HTR-8/SVneo (cell line): ENCODE measurements at places on chromosomes 2 and 18.

DNA sequence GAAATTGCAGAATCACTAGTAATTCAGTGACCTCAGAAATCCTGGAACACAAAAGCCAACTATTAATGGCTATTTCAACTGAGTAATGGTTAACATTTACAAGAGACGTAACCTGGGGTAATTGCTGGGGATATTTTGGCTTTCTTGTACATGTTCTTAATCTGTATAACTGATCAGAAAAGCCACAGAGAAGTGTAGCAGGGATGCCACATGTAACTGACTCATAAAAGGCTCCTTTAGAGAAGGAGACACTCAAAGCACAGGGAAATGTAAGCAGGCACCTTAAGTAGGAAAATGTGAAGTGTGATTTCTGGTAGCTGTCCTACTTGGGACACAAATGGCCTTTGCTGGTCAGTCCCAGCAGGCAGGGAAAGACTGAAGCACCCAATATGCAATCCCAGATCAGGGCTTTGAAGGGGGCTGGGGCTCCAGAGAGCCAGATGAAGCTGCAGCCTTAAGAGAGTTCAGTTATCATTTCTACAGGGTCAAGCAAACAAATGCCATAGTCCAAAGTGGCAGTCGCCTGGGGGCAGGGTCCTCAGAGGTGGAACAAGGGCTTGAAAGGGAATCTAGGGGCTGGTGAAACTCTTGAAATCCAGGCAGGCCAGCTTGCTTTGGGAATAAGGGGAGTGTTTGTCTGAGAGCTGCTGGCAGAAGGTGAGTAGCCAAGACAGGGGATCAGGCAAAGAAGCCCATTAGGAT, 7.2 kb upstream of the SPOPL start:
- DNase-seq = no peak

DNA sequence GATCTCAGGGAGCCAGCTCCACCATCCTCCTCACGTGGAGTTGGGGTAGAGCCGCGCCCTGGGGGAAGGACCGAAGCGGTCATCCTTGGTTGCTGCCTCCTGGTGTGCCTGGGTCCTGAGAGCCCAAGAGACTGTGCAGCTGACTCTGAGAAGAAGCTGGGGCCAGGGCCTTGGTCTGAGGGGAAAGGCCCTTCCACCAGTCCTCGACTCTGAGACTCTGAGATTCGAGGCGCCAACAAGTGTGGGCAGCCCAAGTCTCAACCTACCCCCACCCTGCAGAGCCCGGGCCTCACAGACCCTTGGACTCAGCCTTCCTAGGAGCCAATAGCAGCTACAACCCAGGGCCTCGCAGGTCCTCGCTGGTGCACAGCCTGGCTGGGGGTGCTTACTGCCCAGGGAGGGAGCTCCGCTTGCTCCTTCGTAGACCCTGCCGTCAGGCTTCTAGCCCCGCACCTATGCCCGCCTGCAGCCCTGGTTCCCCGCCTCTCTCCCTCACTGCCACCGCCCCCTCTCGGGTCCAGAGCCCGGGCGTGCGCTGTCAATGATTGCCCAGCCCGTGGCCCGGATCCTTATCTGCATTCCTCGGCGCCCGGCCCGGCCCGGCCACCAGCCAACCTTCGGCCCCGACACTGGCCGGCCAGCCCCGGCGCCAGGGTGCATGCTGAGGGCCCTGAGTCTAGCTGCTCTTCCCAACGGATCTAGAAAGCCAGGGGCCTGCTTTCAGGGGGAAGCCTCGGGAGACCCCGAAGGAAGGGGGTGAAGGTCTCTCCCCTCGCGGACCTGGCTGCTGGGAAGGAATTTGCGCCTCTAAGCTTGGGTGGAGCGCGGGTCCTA, 2.0 kb downstream of the IHH start:
- DNase-seq = no peak

GRCh38 chr2:226435146-226435545, 364.5 kb downstream of the IRS1 start:
- DNase-seq = no peak

GRCh38 chr2:156536534-156536933, 100.4 kb downstream of the GPD2 start:
- DNase-seq = no peak

DNA sequence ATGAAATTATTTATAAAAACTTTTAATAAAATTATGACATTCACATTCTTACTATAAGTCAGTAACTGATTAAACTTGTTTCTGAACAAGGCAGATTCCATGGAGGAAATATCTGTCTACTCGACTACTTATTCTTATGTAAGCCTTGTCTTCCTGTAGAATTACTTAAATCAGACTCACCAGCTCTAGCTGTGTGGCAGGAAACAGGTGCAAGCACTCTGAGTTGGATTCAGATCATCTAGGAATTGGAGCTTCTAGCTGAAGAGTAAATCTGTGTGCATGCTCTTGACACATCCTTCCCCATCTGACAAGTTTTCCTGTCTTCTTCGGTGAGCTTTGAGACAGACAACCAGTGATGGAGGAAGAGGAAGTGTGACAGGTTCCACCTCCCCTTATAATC, 284.7 kb downstream of the TRIB2 start:
- no peak for DNase-seq

GRCh38 chr2:216098421-216099334, 10.5 kb upstream of the XRCC5 start:
- DNase-seq = no peak

DNA sequence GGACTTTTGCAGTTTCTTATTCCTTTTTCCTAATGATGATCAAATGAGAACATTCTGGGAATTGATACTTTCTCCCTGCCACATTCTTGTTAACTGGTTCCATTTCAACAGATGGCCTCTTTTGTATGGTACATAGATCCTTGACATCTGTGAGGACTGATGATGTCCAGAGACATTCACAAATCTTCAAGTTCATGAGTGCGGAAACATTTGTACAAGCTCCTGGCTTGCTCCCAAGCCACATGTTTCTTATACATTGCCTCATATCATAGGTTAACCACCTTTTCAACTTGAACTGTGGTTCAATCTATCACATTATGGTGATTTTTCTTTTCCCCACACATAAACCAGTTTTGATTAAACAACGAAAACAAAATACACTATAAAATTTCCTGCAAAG, 267.3 kb downstream of the CLIP4 start:
- DNase-seq = no peak

GRCh38 chr2:121501554-121501953, 29.1 kb upstream of the RNU4ATAC start:
- no peak for DNase-seq

GRCh38 chr18:3323900-3324299, 62.0 kb downstream of the MYL12B start:
- no peak for DNase-seq

GRCh38 chr2:221495731-221496130, 76.4 kb downstream of the EPHA4 start:
- DNase-seq = no peak

DNA sequence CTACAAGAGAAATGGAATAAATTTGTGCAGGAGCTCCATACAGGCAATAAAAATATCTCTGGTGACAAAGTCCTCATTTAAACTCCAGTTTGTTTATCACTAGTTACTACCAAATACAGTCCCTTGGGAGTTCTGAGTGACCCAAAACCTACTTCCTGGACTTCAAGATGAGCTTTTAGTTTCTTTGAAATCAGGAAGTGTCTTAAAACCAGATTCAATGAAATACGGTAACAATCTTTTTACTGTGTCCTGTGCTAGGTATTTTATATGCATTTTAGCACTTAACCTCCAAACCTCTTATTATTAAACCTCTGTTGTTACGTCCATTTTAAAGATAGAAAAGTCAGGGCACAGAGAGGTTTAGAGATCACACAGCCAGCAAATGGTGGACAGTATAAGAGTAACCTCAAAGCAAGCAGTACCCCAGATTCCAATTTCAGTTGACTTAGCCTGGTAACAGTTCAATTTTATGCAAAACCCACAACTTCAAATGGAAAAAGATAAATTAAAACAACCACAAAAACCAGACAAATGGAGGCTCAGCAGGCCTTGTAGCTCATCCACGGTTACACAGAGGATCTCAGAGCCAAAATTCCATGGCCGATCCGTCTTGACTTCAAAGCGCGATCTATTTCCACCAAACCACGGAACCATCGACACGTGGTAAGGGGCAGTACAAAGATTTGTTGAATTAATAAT, 1.3 kb upstream of the KCMF1 start:
- DNase-seq = no peak

- DNase-seq = no peak
Observed at GRCh38 chr18:36717422-36718110, 111.2 kb downstream of the TPGS2 start.

DNA sequence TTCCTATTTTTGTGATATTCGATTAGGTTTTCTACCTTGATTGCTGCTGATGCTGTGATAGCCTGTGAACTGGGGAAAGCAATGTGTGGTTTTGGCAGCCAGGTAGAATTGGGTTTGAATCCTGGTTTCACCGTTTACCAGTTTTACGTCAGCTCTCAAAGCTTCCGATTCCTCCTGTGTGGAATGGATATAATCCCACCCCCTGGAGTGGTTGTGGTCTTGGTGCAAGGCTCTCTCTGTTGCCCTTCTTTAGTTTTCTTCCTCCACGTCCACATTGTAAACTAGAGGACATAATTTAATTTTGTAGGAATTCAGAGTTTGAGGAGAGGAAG, 45.0 kb downstream of the PHLPP1 start:
- DNase-seq = no peak

DNA sequence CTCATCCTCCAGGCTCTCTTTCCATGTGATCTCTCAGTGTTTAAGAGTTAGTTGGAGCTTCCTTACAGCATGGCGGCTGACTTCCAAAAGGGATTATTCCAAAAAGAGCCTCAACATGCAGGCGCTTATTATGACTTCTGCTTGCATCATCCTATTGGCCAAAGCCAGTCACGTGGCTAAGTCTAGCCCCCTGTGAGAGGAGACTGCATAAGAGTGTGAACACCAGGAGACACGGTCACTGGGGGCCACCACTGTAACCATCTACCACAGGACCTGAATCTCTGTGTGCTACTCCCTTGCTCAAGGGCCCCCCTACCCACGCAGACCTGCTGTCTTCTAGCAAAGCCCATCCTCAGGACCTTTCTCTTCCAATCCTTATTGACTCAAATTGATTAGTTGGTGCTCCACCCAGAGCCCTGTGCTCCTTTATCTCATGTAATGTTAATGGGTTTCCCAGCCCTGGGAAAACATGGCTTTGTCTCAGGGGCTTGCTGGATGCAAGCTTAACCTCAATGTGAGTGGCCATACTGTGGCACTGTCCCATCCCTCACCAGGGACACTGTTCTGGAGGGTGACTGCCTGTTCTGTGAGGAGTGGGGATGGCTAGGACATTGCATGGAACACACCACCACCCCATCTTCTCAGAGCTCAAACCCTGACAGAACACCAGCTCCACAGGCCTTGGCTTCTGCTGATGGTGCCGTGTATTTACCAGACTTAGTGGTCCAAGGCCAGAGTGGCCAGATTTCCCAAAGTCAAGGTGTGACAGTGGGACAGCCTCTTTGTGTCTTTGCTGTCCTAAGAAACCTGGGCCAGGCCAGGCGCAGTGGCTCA, 4.2 kb downstream of the IL1RN start:
- DNase-seq = no peak

DNA sequence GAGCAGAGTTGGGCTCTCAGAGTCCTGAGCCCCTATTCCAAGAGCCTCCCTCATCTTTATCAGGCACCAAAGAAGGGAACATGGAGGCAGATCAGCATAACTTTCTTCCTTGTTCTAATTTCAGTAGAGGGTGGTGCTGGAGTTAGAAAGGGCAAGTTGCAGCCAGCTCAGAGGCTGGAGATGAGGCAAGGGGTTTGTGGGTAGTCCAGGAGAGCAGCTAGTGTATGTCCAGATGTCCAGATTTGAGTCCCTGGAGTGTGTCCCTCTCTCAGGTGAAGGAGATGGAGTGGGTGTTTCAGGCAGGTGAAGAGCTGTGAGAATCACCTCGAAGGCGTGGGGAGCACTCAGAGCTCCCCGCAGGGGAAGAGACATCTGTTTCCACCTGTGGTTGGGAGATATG, 478 bp upstream of the PRKAG3 start:
- DNase-seq = no peak

GRCh38 chr18:10850216-10850615, 299.2 kb downstream of the PIEZO2 start:
- no peak for DNase-seq

- peak; percentile 22 for DNase-seq
Observed at GRCh38 chr2:197707316-197708213, 2.4 kb downstream of the MARS2 start.

DNA sequence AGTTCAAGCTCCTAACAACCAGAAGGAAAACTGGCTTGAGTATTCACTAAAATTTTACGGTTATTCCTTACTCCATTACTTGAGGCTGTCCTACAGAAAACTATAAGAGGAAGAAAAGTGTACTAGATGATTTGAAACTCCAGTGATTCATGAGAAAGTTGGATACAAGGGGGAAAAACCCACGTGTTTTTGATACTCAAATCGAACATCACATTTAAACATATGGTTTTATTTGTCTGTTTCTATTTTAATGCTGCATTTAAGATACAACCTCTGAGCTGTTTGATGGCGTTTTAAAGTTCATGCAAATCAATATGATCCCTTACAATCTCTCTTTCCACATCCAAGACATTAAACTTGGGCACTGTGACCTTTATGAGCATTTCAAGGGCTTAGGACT, 125.1 kb upstream of the LMAN1 start:
- no peak for DNase-seq

DNA sequence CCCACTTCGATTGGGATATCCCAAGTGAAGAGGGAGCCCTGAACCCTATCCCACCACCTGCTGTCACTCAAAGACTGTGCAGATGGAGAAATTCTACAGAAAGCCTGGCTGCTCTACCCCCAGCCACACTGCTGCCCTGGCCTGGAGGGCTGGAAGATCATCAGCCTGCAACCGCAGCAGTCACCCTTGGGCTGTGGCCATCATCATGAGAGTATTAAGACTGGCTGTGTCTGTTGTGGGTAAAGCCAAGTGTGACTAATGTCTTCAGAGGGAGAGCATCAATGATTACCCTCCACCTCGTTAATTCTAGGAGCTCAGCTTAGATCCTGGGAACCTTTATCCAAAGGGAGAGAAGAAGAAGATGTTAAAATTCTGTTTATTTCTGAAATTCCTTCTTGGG, 221.5 kb downstream of the TFCP2L1 start:
- DNase-seq = no peak

DNA sequence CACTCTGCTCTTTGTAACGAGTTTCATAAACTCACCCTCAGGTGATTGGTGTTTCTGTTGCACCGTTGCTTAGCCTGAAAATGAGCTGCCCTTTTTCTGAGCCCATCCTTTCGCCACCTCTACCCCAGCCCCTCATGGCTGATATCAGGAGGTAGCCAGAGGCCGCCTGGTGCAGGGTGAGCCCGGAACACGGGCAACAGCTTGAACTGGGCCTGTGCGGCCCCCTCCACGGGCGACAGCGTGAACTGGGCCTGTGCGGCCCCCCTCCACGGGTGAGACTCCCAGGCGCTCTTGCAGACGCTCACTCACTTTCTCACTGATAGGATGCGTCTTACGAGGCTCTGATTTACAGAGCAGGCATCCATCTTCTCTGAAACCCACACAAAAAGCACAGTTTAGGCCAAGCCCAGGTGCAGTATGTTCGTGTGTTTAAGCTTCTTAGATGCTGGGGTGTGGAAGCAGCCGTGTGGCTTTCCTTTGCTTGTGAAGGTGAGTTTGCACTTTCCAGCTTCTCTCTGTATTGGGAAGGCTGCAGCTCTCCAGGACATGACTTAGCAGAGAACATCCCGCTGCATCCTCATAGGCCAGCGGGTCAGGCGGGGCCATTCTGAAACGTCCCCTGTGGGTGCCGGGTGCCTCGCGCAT, 83.5 kb downstream of the NFATC1 start:
- no peak for DNase-seq

- no peak for DNase-seq
Observed at GRCh38 chr2:436205-436604, 148.3 kb upstream of the ALKAL2 start.
